GM12892 (cell line): ENCODE measurements at places on chromosomes 5 and 9.

DNA sequence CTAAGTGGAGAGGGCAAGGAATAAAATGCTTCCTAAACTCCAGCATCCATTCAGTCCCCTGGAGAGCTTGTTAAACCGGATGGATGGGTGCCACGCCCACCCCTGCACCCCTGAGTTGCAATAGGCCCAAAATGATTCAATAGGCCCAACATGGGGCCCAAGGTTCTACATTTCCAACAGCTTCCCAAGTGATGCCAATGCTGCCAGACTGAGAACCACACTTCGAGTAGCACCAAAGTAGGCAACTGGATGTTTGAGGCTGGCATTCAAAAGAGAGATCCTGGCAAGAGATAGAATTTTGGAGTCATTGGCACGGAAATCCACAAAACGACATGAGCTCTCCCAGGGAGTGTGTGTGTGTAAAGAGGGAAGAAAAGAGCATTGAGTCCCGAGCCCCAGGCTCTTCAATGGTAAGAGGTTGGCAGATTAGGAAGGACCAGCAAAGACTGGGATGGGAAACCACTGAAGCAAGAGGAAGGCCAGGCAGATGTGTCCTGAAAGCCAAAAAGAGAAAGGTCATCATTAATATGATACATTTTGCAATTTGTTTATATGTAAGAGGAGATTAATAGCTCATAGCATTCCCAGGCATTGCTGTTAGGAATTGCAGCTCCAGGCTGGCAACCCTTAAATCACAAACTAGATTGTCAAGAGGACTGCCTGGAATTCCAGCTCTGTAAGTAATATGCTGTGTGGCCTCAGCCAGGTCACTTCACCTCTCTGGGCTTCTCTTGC, 130.6 kb downstream of the KCNIP1 start:
- DNase-seq = no peak

DNA sequence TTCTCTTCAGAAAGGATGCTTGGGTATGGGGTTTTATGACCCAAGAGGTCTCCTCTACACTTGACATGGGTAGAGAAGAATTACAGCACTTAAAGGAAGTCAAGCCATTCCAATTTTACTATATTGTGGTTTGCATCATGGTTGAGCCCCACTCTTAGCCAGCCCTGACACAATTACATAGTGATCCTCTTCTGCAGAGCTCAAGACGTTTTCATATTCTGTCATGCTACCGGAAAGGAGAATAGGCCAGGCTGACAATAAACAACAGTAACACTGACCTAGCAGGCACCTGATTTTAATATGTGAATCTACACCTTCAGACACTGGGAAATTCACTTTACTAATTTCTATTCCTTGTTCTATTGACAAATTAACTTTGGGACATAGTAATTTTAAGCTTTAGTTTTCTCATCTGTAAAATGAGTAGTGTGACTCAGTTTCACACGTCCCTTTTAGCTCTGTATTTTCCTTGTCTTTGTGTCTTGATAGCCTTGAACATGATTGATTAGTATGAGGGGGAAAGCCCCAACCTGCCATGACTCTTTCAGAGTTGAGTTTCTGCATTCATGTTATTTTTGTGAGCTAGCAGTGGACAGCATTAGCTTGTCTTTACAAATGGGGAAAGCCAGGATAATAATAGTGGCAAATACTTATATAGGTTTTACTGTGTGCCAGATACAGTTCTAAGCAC, 83.8 kb downstream of the SV2C start:
- no peak for DNase-seq

GRCh38 chr5:7816535-7816901, 34.4 kb downstream of the CFAP90 start:
- DNase-seq = no peak

- DNase-seq = no peak
Observed at GRCh38 chr5:90037646-90038045, 371.9 kb downstream of the CETN3 start.

- no peak for DNase-seq
Observed at GRCh38 chr9:28999057-28999456, 1425.8 kb upstream of the C9orf72 start.
